Bronchus fibroblast of lung (primary cell): ENCODE measurements at places on chromosomes 4 and X. TPM values are rescaled to one million over a fixed set of nuclear protein-coding genes. Genes with fewer than 3 reads are reported as not detected.

TRO gene
- 19.5 and 20.8 TPM in 2 replicates for total RNA-seq

MAGED4 gene
- total RNA-seq, result 81.3 and 103 TPM in 2 replicates

TENM3 gene
- total RNA-seq, result 18.9 and 26.4 TPM in 2 replicates

ASB9 gene
- total RNA-seq, result 0.74 and 2.0 TPM in 2 replicates

PAK3 gene
- total RNA-seq, result 0.17 and 0.74 TPM in 2 replicates

SHOX gene
- not detected in 2 replicates for total RNA-seq

GPR143 gene
- 0.15 and 1.7 TPM in 2 replicates for total RNA-seq
